Astrocyte of the cerebellum (primary cell): ENCODE measurements at places on chromosomes 11 and 22.

GRCh38 chr11:20457001-20457799, 69.7 kb downstream of the PRMT3 start:
- no peak for DNase-seq

DNA sequence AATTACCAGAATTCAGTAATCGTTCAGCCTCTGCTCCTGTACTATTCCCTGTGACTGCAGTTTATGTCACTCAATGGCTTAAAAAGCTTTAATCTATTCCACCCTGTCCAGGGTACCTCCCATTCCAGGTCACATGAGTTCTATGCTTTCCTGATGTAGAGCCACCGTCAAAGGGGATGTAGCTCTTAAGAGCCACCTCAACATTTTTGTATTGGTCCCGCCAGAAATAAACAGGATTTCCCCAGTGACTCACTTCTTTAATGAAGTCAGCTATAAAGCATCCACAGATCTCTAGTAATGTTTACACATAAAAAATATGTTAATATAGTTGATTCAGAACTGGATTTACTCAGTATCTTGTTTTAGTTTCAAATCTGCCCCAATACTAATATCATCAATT, 1.3 kb upstream of the OR8D1 start:
- no peak for DNase-seq

GRCh38 chr11:26901162-26901561, 92.8 kb upstream of the FIBIN start:
- DNase-seq: peak; percentile 37

DNA sequence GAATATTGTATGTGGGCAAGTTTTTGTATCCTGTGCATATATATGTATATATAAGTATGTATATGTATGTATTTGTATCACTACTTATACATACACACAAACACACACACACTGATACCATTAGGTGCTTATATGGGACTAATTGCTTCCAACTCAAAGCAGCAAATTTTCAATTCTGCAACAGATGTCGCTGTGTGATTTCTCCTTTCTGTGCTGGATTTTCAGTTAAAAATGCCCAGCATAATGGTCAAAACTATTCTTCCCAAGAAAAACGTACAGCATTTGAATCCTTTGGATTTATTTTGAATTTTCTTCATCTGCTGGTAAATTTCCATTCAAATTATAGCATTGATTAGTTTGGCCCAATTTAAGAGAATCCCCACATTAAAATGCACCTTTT, 4.3 kb downstream of the CADM1 start:
- DNase-seq: no peak

- DNase-seq: no peak
These were observed at the start of gene OR2AG2 for GRCh38 chr11:6771926-6772893. TSS of gene OR2AG2 (minus strand) at chr11:6771976. CDS start at chr11:6768957, 3,019 bp downstream.

DNA sequence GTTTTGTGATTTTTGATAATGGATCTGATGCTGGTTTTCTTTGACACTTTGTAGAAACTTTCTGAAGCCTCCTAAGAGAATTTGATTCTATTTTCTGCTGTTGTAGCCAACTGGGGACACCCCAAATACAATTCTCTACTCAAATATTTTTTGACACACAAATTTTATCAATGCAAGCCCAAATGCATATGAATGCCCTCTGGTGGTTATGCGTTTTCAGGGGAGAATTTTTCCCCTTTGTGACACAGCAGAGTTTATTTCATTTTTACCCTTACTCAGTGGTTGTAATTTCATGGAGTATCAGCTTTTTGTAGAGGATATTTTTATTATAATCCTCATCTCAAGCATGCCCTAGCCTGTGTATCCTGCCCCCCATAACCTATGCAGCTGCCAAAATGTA, 44.7 kb upstream of the MTMR2 start:
- DNase-seq: no peak

GRCh38 chr11:10322830-10323792, 18.2 kb downstream of the ADM start:
- DNase-seq: peak; percentile 87

DNA sequence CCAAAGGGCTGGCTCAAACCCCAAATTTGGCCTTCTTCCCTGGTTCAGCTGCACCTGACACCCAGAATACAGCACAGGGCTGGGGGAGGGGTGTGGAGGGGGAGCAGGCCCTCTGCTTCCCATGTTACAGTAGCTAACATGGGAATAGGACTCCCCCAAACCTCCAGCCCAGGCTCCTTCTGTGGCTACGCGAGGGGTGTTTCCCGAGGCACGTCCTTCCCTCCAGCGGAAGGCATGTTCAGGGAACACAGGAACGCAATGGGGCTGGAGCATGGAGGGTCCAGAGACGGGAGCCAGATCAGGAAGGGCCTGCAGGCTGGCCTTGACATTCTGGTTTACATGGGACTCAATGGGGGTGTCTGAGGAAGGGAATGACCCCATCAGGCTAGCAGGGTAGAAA, 11.8 kb upstream of the IGLL1 start:
- DNase-seq: no peak

DNA sequence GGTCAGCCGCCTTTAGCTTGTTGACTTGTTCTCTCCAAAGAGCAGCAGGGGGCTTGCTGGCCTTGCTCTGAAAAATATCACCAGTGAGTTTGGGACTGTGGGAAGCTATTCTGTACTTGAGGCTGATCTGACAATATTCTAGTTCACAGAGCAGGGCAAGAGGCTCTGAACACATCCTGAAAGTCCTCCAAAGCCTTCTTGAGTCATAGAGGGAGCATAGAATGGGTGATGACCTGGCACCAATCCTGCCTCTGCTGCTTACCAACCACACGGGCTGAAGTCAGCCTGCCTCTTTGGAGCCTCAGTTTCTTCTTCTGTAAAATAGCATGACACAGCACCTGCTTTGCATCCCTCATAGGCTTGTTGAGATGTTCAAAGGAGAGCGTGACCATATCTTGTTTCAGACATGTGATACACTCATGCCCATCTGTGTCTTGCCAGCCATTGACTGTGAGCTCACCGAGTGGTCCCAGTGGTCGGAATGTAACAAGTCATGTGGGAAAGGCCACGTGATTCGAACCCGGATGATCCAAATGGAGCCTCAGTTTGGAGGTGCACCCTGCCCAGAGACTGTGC, 96.6 kb downstream of the RRAS2 start:
- DNase-seq: no peak

- no peak for DNase-seq
These were observed 235.2 kb upstream of the B3GAT1 start for GRCh38 chr11:134647066-134647743.

DNA sequence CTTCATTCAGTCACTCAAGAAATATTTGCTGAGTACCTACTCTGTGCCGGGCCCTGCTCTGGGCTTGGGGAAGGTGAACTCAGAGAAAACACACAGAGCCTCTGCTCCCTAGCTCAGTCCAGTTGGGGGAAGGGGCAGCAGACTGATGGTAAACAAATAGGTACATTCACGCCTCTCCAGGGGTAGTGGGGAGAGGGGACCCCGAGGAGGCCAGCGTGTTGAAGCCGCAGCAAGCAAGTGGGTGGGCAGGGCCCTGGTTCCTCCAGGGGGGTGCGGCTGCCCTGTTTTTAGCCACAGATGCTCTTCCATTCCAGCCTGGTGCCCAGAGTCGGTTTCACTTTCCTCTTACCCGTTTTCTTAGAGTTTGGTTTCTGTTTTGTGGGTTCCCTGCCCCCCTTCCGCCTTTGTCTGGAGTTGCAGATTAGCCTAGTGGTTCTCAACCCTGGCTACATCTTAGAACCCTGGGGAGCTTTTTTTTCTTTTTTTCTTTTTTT, 8.7 kb downstream of the DRAP1 start:
- DNase-seq: no peak

DNA sequence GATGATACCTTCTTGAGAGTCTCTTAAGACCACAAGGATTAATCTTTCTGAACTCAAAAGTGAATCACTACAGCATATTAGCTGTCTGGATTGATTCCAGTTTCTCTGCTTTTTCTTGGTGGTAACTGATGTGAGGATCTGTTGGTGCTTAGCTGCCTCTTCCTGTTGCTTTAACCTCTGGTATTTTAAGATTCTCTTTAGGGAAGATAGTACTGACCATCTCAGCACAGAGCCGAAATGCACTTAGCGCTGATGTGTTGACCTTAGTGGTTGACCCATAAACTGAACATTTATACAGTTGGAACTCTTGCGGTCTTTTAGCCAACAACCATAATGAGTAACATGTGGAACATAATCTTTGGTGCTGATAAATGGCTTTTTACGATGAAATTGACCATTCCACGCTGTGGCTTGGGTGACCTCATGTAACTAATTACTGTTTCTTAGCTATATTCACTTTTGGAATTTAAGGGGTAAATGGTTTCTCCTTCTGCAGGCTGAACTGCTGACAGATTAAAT, 33.7 kb downstream of the APLP2 start:
- DNase-seq: peak; percentile 91

- DNase-seq: no peak
These were observed 796 bp downstream of the POLDIP3 start for GRCh38 chr22:42613872-42614301.

- DNase-seq: no peak
These were observed 14.0 kb downstream of the USP35 start for GRCh38 chr11:78202733-78203167.

DNA sequence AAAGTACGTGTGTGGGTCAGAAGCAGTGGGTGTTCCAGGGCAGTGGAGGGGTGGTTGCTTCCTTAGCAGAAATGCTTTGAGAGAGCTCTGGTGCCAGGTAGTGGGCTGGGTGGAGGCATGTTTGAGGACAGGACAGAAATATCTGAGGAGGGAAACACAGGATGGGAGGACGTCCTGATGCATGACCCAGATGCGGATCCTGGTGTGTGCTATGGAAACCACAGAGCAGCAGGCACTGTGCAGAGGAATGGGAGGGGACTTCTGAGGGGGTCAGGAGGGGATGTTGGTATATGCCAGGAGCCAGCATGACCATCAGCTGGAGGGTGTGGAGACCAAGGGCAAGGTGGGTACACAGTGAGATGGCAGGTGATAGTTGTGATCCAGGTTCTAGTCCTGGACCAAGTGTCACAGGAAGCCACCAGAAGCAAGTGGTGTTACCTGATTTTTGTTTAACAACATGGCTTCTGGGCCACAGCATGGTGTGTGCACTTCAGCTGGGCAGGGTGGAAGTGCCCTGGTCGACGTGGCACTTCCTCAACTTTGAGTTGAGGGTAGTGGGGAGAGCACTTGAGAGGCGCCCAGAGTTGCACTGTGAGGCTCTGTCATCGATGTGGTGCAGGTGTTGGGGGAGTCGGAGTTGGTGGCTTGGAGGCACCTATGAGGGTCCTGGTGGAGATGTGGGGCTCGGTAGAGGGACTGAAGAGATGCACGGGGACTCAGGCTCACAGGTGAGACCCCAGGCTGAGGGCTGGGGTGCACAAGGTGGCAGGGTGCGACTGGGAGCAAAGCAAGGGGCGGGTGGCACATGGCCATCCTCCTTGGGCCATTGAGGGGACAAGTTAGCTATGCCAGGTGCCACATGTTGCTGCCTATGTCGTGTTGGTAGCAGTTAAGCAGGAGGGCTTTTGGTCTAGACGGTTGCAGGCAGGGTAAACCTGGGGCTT, 7.5 kb downstream of the DGCR8 start:
- DNase-seq: no peak

DNA sequence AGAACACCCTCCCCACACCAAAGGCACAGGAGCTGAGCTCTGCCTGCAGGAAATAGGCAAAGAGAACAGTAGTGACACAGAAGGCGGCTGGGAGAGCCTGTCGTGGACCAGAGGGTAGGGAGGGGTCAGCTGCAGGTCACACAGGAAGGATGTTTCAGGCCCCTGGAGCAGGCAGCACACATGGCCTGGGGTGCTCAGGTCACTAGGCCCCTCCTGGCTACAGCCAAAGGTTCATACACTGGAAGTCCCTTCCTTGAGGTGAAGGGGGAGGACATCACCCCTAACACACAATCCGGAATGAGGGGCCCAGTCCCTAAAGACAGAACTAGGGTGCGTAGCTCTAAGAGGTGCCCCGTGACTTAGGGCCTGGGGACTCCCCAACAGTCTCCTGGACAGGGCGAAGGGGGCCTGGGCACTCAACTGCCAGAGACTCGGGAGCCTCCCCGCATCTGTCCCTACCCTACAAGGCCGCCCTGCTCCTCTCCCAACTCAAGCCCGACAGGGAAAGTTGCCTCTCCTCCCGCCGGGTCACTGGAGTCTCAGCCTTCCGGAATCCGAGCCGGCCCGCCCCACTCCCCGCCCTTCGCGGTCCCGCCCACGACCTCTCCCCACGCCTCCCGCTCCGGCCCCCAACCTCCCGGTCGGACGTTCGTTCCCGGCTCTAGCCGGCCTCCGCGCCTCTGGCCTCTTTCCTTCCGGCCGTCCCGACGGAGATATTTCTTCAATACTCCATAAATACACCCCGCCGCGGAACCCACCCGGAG, at the start of gene CYB5R2:
Gene CYB5R2 (minus strand): TSS at position 541 of the 764 bp plus-strand sequence. CDS start 675 bp downstream, outside the sequence.
- no peak for DNase-seq

DNA sequence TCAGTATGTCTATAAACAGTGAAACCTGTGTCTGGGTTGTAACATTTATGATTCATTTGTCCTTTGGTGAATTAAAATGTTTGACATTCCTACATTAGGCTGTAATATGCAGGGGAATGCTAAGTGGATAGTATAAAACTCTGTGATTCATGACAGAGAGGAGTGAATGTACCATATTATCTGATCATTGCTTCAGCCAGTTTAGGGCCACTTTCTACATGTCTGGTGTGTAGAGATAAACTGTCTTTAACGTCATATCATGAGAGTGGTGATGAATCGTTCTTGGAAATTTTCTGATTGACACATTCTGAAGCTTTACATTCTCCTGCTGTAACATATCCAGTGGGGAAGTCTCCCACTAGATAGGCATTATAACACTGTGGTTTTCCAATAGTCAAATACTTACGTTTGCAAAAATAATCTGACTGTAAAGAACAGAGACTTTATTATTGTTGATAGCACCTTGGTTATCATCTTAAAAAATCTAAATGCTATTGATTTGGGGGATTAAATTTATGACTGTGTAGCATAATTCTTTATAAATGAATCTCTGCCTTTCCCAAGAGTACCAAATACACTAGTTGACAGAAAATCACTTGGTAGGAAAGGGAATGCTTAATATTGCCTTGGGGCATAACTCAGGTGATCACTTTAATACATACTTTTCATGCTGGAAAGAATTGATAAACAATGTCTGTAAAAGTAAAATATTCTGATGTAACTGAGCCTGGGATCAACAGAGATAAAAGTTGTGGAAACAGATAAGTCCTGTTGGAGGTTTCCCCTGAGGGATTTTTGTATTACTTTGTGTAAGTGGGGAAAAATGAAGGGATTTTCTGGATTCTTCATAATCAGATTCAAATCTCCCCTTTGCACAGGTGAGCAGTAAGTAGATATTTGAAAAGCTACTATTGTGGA, 427.9 kb downstream of the JRKL start:
- DNase-seq: no peak

DNA sequence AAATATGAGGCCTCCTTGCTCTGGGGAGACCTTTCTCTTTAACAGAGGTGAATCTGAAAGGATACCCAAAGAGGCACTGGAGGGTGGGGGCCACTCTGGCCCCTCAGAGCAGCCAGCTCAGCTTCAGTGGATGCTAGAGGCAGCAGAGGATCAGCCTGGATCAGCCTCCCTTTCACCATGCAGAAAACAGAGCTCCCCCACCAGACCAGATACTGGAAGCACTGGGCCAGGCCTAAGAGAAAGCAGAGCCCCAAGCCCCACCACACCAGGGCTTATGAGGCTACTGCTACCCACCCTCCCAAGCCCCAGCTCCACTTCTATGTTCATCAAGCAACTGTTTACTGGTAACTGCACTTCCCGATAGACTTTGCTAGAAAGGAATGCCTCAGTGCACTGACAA, 4.0 kb upstream of the SLC43A3 start:
- no peak for DNase-seq
